ENCODE measurements at places on chromosomes 11 and 22.

DNA sequence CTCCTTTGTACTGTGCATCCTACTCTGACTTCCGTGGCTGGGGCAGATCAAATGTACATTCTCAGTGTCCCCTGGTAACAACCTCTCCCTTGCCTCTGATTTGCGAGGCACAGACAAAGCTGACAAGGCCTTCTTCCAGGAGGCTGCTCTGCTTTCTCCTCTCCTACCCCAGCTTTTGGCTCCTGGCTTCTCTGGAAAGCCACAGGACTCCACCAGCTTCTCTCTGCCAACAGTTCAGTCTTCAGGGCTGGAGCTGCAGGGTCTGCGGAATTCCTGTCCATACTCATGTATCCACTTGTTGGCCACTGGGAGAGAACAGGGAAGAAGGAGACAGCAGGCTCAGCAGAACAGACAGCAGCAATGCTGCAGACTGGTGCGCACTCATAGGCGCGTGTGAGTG, 44.4 kb downstream of the P4HA3 start:
- no peak for DNase-seq

GRCh38 chr11:35620795-35621194, 2.5 kb downstream of the FJX1 start:
- no peak for DNase-seq

GRCh38 chr22:46844606-46845210, 82.3 kb downstream of the TBC1D22A start:
- DNase-seq = no peak

DNA sequence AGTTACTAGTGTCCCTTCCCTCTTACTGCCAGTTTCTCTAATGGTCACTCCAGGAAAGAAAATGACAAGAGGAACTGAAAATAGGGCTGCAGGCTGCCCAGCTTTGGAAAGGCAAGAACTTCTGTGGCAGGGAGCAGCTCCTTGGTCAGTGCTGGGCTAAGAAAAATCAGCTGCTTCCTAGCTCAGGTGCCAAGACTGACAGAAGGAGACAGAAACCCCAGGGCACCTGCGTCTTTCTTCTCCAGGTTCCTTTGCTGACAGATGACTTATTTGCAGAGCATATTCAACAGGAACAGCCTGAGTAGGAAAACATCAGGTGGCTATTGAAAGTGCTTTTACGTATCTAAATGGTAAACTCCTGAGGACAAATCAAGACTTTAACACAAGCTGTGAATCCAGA, 25.4 kb downstream of the MAML2 start:
- no peak for DNase-seq

- DNase-seq = no peak
Measured at GRCh38 chr11:16669799-16670415, 68.5 kb upstream of the C11orf58 start.

- DNase-seq = no peak
Measured at GRCh38 chr22:29388759-29389090, 355 bp upstream of the AP1B1 start.
